ENCODE measurements at places on chromosomes 16 and 17. TPM values are rescaled to one million over a fixed set of nuclear protein-coding genes. Genes with fewer than 3 reads are reported as not detected.

The SYCE1L gene
- total RNA-seq = not detected

The KRTAP29-1 gene
- total RNA-seq = not detected

The HOXB13 gene
- total RNA-seq = not detected

The TMEM235 gene
- total RNA-seq = not detected

The HBA1 gene
- 585 TPM for total RNA-seq

The KRTAP2-3 gene
- total RNA-seq = not detected

The FN3K gene
- 10.5 TPM for total RNA-seq

The HOXB2 gene
- total RNA-seq = 55.3 TPM

The MAP3K14 gene
- 7.7 TPM for total RNA-seq

The GJC1 gene
- 9.9 TPM for total RNA-seq

The SYT17 gene
- total RNA-seq = 2.4 TPM

- no peak overlapping the region for H3K27ac ChIP-seq
- no peak for DNase-seq
- H3K36me3 ChIP-seq = no peaks in the 10 kb centered on the region
- no peaks in the 10 kb centered on the region for H3K4me1 ChIP-seq
Measured at GRCh38 chr16:86052926-86053325, 154.0 kb downstream of the IRF8 start.

DNA sequence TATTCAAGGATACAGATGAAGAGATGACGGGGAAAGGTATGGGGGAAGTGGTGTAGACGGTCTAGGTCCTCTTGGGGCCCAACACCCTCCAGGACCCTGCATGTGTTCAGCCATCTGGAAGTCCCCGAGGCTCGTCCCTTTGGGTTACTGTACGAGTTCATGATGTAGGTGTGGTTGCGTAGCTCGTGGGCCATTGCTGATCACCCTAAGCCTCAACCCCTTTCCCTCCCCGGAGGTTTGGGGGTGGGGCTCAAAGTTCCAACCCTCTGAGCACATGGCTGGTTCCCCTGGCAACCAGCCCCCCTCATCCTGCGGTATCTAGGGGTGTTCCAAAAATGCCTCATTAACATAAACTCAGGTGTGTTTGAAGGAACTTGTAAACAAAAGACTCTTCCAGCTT lies 98.8 kb upstream of the METRNL start:
- no peak for DNase-seq
- H3K4me3 ChIP-seq = no peak overlapping the region
- H3K36me3 ChIP-seq = no peaks in the 10 kb centered on the region
- no peaks in the 10 kb centered on the region for H3K27me3 ChIP-seq
- H3K4me1 ChIP-seq = no peaks in the 10 kb centered on the region
- no peak overlapping the region for H3K27ac ChIP-seq

GRCh38 chr16:85541181-85541580 lies 71.9 kb upstream of the GSE1 start:
- no peak overlapping the region for H3K4me3 ChIP-seq
- H3K4me1 ChIP-seq = no peaks in the 10 kb centered on the region
- H3K27me3 ChIP-seq = no peaks in the 10 kb centered on the region
- no peak for DNase-seq
- H3K27ac ChIP-seq = no peak overlapping the region

- no peak overlapping the region for H3K27ac ChIP-seq
- no peaks in the 10 kb centered on the region for H3K27me3 ChIP-seq
- no peak overlapping the region for H3K4me3 ChIP-seq
- H3K36me3 ChIP-seq = no peaks in the 10 kb centered on the region
- no peak for DNase-seq
- peaks cover 6% of the 10 kb centered on the region for H3K4me1 ChIP-seq
Measured at GRCh38 chr17:81492706-81493105, 19.9 kb downstream of the ACTG1 start.

DNA sequence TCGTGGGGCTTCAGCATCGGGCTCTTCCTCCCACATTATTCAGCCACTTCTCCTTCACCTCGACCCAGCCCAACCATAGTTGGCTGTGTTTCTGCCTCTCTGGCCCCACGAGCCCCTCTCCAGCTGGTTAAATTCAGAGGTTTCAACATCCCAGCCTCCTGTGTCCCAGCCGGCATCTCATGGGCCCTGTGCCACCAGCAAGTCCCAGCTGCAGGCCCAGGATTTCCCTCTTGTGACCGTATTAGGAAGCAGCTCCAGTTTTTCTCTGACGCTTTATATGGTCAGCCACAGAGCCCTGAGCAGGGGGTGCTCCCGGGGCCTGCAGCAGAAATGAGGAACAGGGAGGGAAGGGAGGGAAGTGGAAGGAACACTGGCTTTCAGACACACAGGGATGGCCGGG lies 27.4 kb downstream of the MYH11 start:
- peaks cover 66% of the 10 kb centered on the region for H3K4me1 ChIP-seq
- peak; percentile 95 for DNase-seq
- H3K36me3 ChIP-seq = peaks cover 50% of the 10 kb centered on the region
- H3K4me3 ChIP-seq = no peak overlapping the region
- H3K27me3 ChIP-seq = no peaks in the 10 kb centered on the region

DNA sequence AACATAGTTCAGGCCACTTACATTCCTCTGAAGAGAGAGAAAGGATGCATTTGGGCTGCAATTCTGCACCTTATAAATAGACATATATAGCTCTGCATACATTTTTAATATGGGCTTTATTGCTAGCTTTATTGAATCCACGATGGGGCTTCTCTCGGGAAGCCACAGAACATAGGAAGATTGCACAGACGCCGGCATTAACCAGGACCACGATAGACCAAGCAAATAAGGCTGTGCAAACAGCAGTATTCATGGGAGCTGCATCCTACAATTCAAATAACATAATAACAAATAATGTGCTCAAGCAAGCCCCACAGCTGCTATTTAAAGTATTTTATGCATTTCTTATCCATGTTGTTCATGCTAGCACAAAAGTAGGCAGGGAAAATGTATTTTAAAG lies 432.3 kb downstream of the TMEM114 start:
- H3K4me1 ChIP-seq = no peaks in the 10 kb centered on the region
- H3K27me3 ChIP-seq = no peaks in the 10 kb centered on the region
- H3K4me3 ChIP-seq = no peak overlapping the region
- H3K27ac ChIP-seq = no peak overlapping the region

DNA sequence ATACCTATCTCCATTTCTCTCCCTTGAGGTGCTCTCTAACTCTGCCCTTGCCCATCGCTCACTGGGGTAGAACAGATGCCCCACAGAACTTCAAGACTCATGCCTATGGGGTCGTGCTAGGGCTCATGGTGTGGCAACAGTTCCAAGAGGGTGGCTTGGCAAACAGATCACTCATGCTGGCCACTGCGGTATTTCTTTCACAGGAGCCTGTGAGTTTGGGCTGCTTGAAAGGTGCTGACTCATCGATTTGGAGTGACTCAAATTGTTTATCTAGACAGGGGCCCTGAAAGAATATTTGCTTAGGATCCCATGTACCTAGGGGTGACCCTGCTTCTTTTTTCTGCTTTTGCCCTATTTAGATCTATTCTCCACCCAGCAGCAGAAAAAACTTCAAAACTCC lies 69.9 kb downstream of the IRX5 start:
- H3K27ac ChIP-seq = no peak overlapping the region
- DNase-seq = no peak
- no peaks in the 10 kb centered on the region for H3K27me3 ChIP-seq
- no peak overlapping the region for H3K4me3 ChIP-seq

- H3K4me3 ChIP-seq = peak overlapping the region; percentile 68
- H3K27me3 ChIP-seq = no peaks in the 10 kb centered on the region
- H3K36me3 ChIP-seq = no peaks in the 10 kb centered on the region
- H3K4me1 ChIP-seq = peaks cover 3% of the 10 kb centered on the region
- H3K27ac ChIP-seq = peak overlapping the region; percentile 95
Measured at GRCh38 chr17:45171338-45172231, 9.9 kb downstream of the HEXIM2 start.

DNA sequence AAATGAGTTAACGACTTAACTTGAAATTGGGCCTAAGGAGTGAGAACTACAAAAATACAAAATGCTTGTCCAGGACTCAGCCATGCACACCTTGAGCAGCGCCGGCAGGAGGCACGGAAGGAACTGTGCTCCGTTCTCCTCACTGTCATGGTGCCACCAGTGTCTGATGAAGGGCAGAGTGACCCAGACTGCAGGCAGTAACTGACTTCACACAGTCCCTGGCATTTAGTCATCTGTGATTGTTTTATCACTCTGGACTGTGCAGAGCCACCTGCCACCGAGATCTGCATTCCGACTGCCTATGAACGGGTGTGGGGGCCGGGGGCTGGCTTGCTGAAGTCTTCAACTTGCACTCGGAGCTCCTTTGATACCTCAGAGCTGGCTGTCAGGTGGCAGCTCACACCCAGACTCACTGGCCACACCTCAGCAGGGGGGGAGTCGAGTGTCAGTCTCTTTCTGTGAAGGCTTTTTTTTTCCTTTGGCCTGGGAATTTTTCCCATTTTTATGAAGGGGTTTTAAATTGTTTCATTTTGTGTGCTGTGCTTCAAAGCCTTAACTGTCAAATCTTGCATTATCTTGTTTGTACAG lies 20.2 kb upstream of the ENDOV start:
- H3K4me3 ChIP-seq = no peak overlapping the region
- H3K36me3 ChIP-seq = peaks cover 57% of the 10 kb centered on the region
- H3K27me3 ChIP-seq = no peaks in the 10 kb centered on the region
- no peaks in the 10 kb centered on the region for H3K4me1 ChIP-seq
- no peak for DNase-seq

DNA sequence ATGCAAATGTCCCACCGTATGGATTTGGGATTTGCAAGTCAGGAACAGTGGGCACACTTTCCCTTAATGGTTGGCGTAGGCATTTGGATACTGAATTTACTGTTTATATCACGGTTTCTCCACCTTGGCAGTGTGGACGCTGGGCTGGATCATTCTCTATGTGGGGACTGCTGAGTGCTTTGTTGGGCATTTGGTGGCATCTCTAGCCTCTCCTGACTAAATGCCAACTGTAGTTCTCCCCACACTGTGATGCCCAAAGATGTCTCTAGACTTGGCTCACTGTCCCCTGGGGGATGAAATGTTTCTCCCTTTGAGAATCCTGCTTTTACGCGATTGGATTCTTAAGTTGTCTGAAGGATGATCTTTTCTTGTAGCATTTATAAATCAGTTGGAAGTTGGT lies 49.0 kb downstream of the RBFOX1 start:
- H3K27ac ChIP-seq = no peak overlapping the region
- no peaks in the 10 kb centered on the region for H3K4me1 ChIP-seq
- H3K4me3 ChIP-seq = no peak overlapping the region

DNA sequence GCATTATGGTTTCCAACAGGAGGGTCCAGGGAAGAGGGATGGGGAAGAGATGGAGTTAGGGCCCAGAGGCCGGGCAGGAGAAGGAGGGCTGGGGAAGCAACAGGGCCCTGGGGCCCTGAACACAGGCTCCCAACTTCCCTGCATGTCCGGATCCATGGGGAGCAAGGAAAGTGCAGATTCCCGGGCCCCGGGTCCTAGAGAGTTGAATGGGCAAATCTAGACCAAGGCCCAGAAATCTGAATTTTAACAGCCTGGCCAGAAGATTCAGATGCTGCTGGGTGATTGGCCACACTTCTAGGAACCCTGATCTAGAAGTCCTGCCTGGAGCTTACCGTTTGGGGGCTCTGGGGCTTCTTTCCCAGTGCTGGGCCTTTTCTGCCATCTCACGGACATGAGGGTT lies 13.2 kb downstream of the MGAT5B start:
- H3K27me3 ChIP-seq = no peaks in the 10 kb centered on the region
- no peak overlapping the region for H3K4me3 ChIP-seq
- no peaks in the 10 kb centered on the region for H3K4me1 ChIP-seq
- H3K36me3 ChIP-seq = no peaks in the 10 kb centered on the region
- H3K27ac ChIP-seq = no peak overlapping the region

GRCh38 chr17:41653892-41654677 lies 29.7 kb upstream of the KRT17 start:
- H3K4me1 ChIP-seq = peaks cover 4% of the 10 kb centered on the region
- H3K27me3 ChIP-seq = no peaks in the 10 kb centered on the region
- H3K27ac ChIP-seq = no peak overlapping the region
- DNase-seq = no peak

- no peaks in the 10 kb centered on the region for H3K4me1 ChIP-seq
- H3K36me3 ChIP-seq = no peaks in the 10 kb centered on the region
- no peak for DNase-seq
- H3K27me3 ChIP-seq = no peaks in the 10 kb centered on the region
- H3K27ac ChIP-seq = no peak overlapping the region
Measured at GRCh38 chr17:81738801-81739393, 26.8 kb downstream of the SLC25A10 start.

GRCh38 chr16:2285731-2286191 lies 17.8 kb upstream of the RNPS1 start:
- H3K36me3 ChIP-seq = peaks cover 31% of the 10 kb centered on the region
- no peaks in the 10 kb centered on the region for H3K27me3 ChIP-seq
- no peak for DNase-seq
- no peaks in the 10 kb centered on the region for H3K4me1 ChIP-seq
- no peak overlapping the region for H3K27ac ChIP-seq
- H3K4me3 ChIP-seq = no peak overlapping the region

- H3K4me1 ChIP-seq = peaks cover 2% of the 10 kb centered on the region
- H3K27ac ChIP-seq = no peak overlapping the region
- H3K36me3 ChIP-seq = peaks cover 49% of the 10 kb centered on the region
Measured at GRCh38 chr17:45437465-45438283, 5.0 kb upstream of the ARHGAP27 start.

GRCh38 chr17:81170727-81171494 lies 4.9 kb upstream of the AATK start:
- no peak overlapping the region for H3K4me3 ChIP-seq
- DNase-seq = no peak
- H3K27ac ChIP-seq = no peak overlapping the region
- H3K27me3 ChIP-seq = no peaks in the 10 kb centered on the region

DNA sequence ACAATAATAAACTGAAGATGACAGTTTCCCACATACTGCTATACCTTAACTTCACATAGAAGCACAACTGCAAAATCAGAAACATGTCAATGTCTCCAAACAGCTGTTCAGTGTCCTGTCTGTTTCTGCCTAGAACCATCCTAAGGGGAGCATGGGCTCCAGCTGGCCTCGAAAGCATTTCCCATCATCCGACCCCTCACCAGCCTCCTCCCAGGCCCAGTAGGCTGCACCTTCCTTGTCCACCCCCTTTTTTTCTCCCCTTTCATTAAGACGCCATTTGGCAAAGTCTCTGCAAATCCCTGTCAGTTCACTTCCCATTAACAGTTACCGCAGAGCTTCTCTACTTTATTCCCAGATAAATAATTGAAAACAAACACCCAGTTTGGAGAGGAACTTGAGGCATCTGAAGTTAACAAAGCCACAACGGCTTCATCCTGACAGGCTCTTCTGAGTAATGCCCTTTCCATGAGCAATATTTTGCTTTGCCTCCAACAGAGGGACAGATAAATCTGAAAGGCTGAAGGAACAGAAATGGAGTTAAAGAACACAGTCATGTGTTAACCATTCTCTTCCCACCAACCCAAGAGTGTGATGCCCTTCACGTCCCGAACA lies 65.3 kb downstream of the SLC39A11 start:
- peaks cover 12% of the 10 kb centered on the region for H3K36me3 ChIP-seq
- no peaks in the 10 kb centered on the region for H3K4me1 ChIP-seq
- no peak overlapping the region for H3K27ac ChIP-seq
- no peaks in the 10 kb centered on the region for H3K27me3 ChIP-seq

- H3K36me3 ChIP-seq = no peaks in the 10 kb centered on the region
- H3K4me1 ChIP-seq = peaks cover 21% of the 10 kb centered on the region
- no peak for DNase-seq
Measured at GRCh38 chr16:89093602-89094251, at the start of gene ACSF3. Gene ACSF3, plus strand, starts transcription at chr16:89093852. Its CDS starts 6,830 bp downstream, at chr16:89100682.

GRCh38 chr16:83895942-83896341 lies 3.0 kb upstream of the MLYCD start:
- DNase-seq = no peak
- H3K4me3 ChIP-seq = no peak overlapping the region
- no peak overlapping the region for H3K27ac ChIP-seq
- H3K27me3 ChIP-seq = no peaks in the 10 kb centered on the region
- H3K36me3 ChIP-seq = no peaks in the 10 kb centered on the region

GRCh38 chr17:57502811-57503241 lies 242.3 kb downstream of the CCDC182 start:
- H3K36me3 ChIP-seq = no peaks in the 10 kb centered on the region
- H3K4me1 ChIP-seq = no peaks in the 10 kb centered on the region
- no peak overlapping the region for H3K4me3 ChIP-seq
- H3K27ac ChIP-seq = no peak overlapping the region

Measured in ascending aorta (tissue), 2 donors.